Neural crest cell (in vitro differentiated cells): ENCODE measurements at places on chromosomes 3 and 15. TPM values are rescaled to one million over a fixed set of nuclear protein-coding genes. Genes with fewer than 3 reads are reported as not detected.

The SEMA3B gene
- total RNA-seq: 2.3 and 2.9 TPM in 2 replicates

DNA sequence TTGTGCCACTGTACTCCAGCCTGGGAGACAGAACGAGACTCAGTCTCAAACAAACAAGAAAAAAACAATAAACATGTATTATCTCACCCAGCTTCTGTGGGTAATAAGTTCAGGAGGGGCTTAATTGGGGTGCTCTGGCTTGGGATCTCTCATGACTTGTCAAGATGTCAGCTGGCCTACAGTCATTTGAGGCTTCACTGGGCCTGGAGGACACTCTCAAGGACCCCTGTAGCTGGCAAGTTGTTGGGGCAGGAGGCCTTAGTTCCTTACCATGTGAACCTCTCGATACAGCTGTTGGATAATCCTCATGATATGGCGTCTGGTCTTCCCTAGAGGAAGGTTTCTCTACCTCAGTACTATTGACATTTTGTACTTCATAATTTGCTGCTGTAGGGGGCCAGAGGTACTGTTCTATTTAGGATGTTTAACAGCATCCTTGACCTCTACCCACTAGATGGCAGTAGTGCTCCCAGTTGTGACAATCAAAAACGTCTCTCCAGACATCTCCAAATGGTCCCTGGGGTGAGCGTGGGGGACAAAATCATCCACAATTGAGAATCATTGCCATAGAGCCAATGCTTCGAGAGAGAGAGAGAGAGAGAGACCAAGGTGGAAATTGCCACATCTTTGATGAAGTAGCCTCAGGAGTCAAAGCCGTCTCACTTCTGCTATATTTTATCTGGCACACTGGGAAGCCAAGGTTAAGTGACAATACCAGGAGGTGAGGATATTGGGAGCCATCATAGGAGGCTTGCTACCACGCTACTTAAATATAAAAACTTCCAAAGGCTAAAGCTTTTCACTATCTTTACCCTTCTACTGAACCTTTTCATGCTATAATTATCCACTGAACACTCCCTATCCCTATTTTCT lies 23.9 kb upstream of the SLTM start:
- no peak overlapping the region for H3K4me3 ChIP-seq
- no peaks in the 10 kb centered on the region for H3K4me1 ChIP-seq
- H3K36me3 ChIP-seq: no peaks in the 10 kb centered on the region
- no peaks in the 10 kb centered on the region for H3K27me3 ChIP-seq

The ALDH1A3 gene
- total RNA-seq: 8.0 and 9.2 TPM in 2 replicates

- no peak overlapping the region for H3K27ac ChIP-seq
- no peak for DNase-seq
- no peaks in the 10 kb centered on the region for H3K27me3 ChIP-seq
- H3K4me3 ChIP-seq: no peak overlapping the region
- no peaks in the 10 kb centered on the region for H3K4me1 ChIP-seq
Measured at GRCh38 chr3:184825121-184825820, 13.3 kb downstream of the VPS8 start.

GRCh38 chr3:64422192-64422591 lies 196.9 kb upstream of the PRICKLE2 start:
- no peak for DNase-seq
- no peaks in the 10 kb centered on the region for H3K36me3 ChIP-seq
- no peak overlapping the region for H3K27ac ChIP-seq
- H3K4me1 ChIP-seq: peaks cover 15% of the 10 kb centered on the region
- H3K4me3 ChIP-seq: no peak overlapping the region
- H3K27me3 ChIP-seq: no peaks in the 10 kb centered on the region

DNA sequence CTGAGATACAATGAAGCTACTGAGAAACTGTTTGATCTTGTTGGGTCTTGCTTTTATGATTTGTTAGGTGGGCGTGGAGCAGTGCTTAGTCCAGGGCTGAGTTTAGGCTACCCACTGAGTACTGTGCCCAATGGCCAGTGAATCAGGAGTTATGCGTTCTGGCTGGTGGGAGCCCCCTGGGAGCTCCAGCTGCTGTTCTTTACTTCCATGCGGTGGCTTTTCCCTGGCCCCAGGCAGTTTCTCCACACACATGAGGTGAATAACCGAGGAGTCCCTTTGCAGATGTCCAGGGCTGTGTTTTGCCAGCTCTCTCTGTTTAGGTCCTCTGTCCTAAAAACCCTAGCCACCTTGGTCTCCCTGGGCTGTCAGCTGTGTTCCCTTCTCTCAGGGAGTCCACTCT lies 106.5 kb downstream of the KLF13 start:
- H3K27ac ChIP-seq: no peak overlapping the region
- H3K4me3 ChIP-seq: no peak overlapping the region
- no peak for DNase-seq

- no peak for DNase-seq
- H3K4me1 ChIP-seq: peaks cover under 1% of the 10 kb centered on the region
- H3K4me3 ChIP-seq: no peak overlapping the region
Measured at GRCh38 chr3:134150476-134150875, 100.2 kb downstream of the RYK start.

DNA sequence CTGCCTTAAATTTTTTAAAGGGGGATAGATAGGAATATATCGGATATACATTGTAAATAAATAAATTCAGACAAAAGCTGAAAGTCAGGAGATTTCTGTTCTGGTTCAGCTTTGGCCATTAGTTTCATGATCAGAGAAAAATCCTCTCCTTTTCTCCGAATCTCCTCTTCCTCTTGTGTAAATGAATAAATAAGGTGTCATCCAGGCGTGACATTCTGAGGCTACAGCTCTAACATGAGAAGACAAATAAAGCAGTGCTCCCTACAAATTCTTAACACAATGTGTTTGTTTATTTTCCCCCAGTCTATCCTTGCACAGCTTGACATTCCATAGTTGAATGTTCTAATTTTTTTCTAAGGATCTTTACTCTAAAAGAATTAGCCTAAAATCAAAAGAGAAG lies 9.4 kb upstream of the MB21D2 start:
- H3K27ac ChIP-seq: no peak overlapping the region
- no peak overlapping the region for H3K4me3 ChIP-seq
- no peak for DNase-seq
- no peaks in the 10 kb centered on the region for H3K27me3 ChIP-seq
- peaks cover 5% of the 10 kb centered on the region for H3K4me1 ChIP-seq
- H3K36me3 ChIP-seq: no peaks in the 10 kb centered on the region

DNA sequence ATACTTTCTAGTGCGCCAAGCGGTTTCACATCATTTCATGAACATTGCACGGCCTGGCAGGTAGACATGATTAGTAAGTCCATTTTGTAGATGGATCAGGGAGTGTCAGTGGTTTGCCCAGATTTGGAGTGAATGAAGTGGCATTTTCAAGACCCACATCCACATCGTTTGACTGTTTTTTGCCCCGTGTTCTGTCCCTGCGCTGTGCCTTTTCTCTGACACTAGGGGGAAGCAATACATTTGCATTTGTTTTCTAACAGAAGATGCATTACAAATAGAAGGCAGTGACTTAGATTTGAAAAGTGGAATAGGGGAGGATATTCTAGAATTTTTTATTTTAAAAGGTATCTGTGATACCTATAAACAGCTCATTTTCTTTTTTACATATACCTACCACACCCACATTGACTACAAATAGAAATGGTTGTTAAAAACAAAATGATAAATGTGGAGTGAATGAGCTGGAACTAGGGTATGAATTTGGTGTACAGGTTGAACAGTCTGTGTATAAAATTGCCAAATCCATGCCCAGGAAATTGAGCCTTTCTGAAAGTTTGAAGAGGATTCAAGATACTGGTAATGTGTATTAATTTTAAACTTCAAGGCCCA lies 98.0 kb downstream of the USP13 start:
- no peaks in the 10 kb centered on the region for H3K27me3 ChIP-seq
- no peak overlapping the region for H3K4me3 ChIP-seq
- no peak overlapping the region for H3K27ac ChIP-seq
- H3K4me1 ChIP-seq: no peaks in the 10 kb centered on the region

DNA sequence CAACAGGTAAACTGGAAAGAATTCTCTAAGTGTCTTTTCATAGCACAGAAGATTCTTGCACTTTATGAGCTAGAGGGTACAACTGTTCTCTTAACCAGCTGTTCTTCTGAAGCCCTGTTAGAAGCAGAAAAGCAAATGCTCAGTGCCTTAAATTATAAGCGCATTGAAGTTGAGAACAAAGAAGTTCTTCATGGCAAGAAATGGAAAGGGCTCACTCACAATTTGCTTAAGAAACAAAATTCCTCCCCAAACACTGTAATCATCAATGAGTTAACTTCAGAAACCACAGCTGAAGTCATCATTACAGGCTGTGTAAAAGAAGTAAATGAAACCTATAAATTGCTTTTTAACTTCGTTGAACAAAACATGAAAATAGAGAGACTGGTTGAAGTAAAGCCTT lies 19.6 kb downstream of the PARP14 start:
- no peak for DNase-seq
- no peak overlapping the region for H3K27ac ChIP-seq

- H3K27ac ChIP-seq: no peak overlapping the region
- H3K4me3 ChIP-seq: no peak overlapping the region
- DNase-seq: no peak
- no peaks in the 10 kb centered on the region for H3K36me3 ChIP-seq
- H3K27me3 ChIP-seq: no peaks in the 10 kb centered on the region
Measured at GRCh38 chr3:30531017-30531570, 75.3 kb upstream of the TGFBR2 start.

DNA sequence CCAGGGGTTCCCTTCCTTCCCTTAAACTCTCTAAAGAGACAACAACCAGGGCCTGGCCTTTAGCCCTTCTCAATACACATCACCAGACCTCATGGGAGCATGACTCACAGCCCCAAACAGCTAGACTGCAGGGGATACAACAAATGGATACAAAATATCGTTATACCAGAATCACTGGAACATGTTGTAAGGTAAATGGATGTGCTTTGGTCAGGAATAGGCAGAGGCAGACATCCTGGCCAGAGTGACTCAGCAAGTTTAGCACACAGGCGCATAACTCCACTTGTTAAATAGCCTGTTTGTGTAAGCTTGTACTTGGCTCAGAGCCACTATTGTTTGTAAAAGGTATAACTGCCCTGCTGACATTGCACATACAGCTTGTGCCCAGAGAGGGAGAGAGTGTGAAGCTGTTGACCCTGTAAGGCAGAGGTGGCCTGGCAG lies 18.3 kb downstream of the TMED3 start:
- no peaks in the 10 kb centered on the region for H3K27me3 ChIP-seq
- DNase-seq: no peak
- peaks cover 8% of the 10 kb centered on the region for H3K36me3 ChIP-seq
- H3K27ac ChIP-seq: no peak overlapping the region
